Midbrain (tissue), 1 donor: ENCODE measurements at places on chromosomes 11 and 22.

GRCh38 chr22:38114484-38115398, 4.3 kb upstream of the BAIAP2L2 start:
- peak; percentile 86 for DNase-seq

DNA sequence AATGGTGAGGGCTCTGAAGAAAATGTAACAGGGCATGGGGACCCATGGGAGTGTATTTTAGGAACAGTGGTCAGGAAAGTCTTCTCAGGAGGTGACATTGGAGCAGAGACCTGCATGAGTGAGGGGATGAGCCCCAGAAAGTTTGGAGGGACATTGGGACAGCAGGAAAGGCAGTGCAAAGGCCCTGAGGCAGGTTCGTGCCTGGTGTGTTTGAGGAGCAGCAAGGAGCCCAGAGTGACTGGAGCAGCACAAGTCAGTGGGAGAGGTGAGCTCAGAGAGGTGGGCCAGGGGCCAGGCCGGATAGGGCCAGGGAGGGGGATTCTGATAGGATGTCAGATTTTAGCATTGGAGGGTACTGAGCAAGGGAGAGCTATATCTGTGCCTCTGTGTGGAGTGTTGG, 80.0 kb upstream of the CRYBB3 start:
- DNase-seq, result no peak

GRCh38 chr11:125933030-125933813, 12.6 kb upstream of the VSIG10L2 start:
- DNase-seq, result no peak

- peak; percentile 84 for DNase-seq
Observed at GRCh38 chr22:37643225-37643847, 3.9 kb downstream of the SH3BP1 start.

- no peak for DNase-seq
Observed at GRCh38 chr22:50485221-50486131, 1.2 kb upstream of the MIOX start.

DNA sequence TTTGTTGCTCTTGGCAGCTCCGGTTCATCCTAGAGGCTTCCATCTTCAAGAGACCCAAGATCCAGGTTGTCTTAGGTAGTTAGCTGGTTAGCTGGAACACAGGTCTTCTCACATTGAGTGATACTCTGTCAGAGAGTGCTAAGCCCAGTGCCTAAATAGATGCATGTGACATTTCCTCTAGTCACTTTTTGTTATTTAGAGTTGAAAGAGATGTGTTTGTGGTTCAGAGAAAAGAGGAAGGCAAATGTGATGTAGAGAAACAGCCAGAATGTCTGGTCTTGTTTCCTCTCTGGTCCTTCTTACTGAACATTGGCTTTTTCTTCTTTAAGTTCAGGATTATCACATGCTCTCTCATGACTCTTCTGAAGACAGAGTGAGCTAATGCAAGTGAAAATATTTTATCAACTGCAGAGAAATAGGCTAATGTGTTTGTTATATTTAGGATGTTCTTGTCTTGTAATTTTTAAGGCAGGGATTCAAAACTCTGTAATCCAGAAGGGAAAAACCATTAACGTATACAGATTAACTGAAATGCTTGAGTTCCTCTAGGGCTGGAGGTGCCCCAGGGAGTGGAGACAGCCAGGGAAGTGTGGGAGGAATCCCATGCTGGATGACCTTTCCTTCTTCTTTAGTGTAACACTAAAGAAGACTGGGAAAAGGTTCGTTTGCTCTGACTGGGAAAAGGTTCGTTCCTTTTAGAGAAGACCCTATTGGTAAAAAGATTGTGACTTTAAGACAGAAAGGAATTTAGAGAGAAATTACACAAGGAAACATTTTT, 75.4 kb downstream of the SWAP70 start:
- DNase-seq, result peak; percentile 15

- DNase-seq, result no peak
Observed at GRCh38 chr11:94728541-94728940, 39.6 kb upstream of the AMOTL1 start.

DNA sequence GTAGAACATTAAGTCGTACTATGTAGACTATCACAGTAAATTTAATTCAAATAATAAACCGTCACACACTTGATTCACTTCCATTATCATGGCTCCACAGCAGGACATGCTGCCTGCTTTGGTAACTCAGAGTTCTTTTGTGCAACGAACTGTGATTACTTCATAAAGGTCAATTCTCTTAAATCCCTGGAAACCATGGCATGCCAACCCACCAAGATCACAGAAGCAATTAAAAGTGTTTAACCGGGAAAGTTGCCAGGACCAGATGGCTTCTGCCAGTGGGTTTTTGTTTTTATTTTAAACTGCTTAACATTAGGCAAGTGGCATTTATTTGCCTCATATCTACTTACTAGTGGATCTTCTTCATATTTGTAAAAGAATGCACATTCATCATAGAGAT, 1162.1 kb downstream of the DLG2 start:
- DNase-seq, result no peak

DNA sequence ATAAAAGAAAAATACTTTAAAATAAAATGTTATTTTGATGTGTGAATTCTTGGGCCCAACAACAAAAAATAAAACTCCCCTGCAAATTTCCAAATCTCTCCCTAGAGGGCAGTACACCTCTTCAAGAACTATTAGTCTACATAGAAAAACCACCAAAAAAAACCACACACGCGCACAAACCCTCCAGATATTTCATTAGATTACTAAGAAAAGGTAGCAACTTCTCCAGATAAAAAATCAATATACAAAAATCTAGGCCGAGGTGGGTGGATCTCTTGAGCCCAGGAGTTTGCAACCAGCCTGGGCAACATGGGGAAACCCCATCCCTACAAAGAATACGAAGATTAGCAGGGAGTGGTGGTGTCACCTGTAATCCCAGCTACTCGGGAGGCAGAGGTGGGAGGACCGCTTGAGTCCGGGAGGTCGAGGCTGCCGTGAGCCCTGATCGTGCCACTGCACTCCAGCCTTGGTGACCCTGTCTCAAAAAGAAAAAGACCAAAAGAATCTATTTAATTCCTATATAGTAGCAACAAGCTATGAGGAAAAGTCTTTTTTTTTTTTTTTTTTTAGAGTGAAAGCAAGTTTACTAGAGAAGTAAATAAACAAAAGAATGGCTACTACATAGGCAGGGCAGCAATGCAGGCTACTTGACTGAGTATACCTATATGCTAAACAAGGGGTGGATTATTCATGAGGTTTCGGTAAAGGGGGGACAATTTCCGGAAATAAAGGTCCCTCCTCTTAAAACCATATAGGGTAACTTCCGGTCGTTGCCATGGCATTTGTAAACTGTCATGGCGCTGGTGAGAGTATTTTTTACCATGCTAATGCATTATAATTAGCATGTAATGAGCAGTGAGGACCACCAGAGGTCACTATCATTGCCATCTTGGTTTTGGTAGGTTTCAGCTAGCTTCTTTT, 13.1 kb downstream of the B3GNT6 start:
- peak; percentile 93 for DNase-seq
